Activated CD8-positive, alpha-beta memory T cell treated with anti-CD3 and anti-CD28 coated beads, Interleukin-2, amount 50 U/mL, for 4 hours (primary cell): ENCODE measurements at places on chromosomes 2 and 18.
A peak's percentile ranks its signal among the peaks of the same experiment; 100 is the strongest.

DNA sequence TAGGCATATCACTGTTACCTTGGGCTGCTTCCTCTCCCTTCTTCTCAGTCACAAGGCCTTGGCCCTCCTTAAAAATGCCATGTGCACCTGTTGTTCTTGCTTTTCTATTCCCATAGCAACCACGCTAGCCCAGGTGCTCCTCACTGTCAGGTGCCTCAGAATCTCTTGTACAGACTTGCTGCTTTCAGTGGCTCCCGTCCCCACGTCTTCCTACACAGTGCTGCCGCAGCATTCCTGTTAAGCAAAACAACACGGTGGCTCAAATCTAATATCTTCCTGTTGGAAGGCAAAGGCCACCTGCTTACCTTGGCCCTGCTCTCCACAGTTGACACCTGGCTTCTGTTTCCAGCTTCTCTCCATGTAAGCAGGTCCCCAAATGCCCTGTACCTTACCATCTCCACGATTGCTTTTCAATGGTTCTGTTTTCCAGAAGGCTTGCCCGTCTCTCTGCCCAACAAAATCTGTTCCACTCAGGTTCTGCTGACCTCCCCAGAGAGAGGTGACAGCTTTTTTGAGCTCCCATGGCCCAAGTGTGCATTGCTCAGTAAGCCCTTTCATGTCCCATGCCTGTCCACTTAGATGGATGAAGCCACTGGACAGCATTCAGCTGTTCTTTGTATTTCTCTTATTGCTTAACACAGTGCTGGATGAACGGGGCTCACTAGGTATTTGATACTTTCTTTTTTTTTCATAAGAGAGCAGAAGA lies 240.4 kb downstream of the PRKCE start:
- DNase-seq, result no peak

- no peak for DNase-seq
Measured at GRCh38 chr2:228548230-228548629, 366.7 kb upstream of the SPHKAP start.

- DNase-seq, result no peak
Measured at GRCh38 chr2:29767606-29768335, 153.6 kb downstream of the ALK start.

GRCh38 chr2:159573846-159574606 lies 42.3 kb downstream of the BAZ2B start:
- no peak for DNase-seq

- DNase-seq, result no peak
Measured at GRCh38 chr2:159759577-159759976, 38.4 kb downstream of the CD302 start.

DNA sequence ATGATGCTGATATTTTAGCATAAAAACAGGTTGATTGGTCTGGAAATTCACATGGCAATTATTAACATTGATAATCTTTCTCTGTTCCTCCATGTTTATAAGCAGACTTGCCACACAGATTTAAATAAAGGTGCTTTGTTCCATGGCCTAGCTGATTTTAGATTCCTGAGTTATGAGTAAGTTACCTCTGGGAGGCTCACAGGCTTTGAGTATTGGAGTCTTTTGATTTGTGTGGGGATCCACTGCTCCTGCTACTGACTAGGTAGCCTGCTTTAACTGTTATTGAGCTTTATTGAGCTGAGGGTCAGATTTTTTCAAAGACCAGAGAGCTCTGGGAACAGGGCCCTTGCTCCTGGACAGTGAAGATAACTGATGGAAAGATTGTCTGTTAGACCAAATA lies 166.1 kb downstream of the ANKRD30B start:
- DNase-seq, result no peak

DNA sequence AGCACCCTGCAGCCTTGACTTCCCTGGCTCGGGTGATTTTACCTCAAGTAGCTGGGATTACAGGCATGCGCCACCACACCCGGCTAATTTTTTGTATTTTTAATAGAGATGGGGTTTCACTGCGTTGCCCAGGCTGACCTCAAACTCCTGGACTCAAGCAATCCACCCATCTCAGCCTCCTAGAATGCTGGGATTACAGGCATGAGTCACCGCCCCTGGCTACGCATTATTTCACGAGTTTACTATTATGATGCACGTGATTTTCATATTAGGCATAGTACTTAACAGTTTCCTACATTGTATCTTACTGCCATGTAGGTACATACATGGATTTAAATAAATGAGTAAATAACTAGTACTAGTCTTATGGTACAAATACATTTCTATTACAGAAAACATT lies 4.4 kb downstream of the DYNC2LI1 start:
- no peak for DNase-seq

DNA sequence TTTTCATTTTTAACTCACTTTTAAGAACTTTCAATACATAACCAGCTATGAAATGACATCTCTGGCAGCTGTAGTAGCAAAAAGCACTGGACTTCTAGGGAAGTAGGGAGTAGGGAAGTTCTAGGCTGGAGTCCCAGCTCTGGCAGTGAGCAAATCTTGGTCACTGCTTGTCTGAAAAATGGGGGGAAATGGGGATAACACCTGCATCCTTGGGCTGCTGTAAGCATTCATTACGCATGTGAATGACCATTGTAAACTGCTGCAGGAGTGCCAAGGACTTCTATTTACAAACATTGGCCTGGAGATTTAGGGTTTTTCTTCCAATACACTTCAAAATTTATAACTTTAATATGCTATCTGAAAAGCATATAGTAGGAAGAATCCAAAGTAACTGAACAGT lies 972 bp upstream of the MPP4 start:
- DNase-seq, result no peak

DNA sequence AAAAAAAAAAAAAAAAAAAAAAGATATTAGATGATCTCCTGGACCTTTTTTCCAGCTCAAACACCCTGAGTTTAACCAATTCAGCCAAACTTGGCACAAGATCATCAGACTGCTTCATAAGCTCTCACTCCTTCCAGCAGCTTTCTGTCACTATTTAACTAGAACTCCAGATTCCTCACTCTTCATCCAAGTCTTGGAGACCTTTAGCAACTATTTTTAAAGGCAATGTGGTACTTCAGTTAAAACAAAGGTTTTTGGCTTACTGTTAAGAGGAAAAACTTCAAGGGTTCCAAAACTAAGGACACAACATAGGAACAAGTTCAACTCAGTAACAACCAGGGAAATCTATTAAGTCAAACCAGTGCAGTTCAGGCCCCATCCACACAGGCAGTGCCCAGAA lies 23.2 kb downstream of the LAMA1 start:
- DNase-seq, result no peak

DNA sequence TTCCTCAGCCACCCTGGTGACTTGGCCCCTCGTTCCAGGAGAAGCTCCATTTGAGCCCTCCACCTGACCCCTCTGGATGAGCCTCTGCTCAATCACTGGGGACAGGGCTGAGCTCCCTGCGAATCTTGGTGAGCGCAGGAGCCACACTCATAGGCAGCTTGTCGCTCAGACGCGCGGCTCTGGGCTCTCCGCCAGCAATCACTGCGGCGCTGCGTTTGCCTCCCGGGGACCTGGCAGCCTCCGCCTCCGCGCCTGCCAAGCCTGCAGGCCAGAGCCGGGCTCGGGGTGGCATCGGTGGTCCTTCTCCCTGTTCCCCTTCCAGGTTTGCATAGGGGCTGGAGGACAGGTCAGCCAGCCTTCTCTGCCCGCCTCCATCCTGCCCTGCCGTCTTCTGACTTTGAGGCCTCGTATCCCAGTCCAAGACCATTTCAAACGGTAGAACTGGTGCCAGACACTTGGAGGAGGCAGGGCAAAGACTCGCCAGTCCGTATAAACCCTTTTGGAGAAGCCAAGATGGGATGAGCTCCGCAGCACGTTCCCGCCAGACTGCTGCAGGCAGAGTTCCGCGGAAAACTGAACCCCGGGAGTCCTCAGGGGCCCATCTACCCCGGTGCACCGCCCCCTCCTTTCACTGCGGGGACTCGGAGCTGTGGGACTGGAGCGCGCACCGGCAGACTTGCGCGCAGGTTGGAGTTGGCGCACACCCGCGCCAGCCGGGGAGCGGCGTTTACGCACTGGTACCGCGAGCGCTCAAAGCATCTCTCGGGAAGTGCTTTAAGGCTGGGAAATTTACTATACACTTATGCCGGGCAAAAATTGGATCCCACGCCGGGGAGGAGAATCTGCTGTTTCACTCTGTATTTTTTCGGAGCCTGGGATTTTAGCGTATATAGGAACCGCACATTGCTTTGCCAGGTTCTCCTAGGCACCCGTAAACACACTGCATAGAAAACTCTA lies 1.1 kb upstream of the TACR1 start:
- no peak for DNase-seq

- DNase-seq, result no peak
Measured at GRCh38 chr2:217092710-217093379, 233.0 kb upstream of the TNP1 start.

- no peak for DNase-seq
Measured at GRCh38 chr2:55103046-55103445, 52.8 kb upstream of the RTN4 start.

DNA sequence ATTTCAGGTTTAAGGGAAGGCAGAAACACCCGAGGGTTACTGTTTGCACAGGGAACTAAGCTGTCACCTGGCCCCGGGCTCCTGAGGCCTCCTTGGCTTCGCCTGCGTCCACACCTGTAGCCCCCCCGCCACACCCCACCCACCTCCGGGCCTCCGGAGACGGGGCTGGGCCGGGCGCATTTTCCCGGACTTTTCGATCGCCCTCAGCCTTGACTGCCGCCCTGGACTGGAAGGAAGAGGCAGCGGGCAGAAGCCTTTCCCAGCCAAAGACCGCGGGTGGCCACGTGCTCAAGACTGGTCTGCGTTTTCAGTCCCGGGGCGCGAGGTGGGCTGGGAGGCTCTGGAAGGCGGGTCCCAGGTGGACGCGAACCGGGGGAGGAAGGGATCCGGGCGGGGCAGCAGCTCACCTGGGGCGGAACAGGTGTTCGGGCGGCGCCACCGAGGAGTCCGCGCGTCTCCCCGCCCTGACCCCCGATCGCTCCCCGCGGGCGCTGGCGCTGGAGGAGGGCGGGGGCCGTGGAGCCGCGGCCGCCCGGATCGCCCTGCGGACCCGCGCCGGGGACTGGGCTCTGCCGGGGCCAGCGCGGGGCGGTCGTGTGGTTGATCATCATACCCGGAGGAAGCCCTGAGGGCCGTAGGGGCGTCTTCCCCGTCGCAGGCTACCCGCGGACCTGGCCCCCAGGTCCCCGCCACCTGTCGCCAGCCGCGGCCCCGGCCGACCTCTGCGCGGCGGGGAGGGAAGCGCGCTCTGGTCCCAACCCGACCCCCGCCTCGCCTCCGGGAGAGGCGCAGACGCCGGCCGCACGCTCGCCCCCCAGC lies 3.2 kb downstream of the ID2 start:
- peak; percentile 54 for DNase-seq

DNA sequence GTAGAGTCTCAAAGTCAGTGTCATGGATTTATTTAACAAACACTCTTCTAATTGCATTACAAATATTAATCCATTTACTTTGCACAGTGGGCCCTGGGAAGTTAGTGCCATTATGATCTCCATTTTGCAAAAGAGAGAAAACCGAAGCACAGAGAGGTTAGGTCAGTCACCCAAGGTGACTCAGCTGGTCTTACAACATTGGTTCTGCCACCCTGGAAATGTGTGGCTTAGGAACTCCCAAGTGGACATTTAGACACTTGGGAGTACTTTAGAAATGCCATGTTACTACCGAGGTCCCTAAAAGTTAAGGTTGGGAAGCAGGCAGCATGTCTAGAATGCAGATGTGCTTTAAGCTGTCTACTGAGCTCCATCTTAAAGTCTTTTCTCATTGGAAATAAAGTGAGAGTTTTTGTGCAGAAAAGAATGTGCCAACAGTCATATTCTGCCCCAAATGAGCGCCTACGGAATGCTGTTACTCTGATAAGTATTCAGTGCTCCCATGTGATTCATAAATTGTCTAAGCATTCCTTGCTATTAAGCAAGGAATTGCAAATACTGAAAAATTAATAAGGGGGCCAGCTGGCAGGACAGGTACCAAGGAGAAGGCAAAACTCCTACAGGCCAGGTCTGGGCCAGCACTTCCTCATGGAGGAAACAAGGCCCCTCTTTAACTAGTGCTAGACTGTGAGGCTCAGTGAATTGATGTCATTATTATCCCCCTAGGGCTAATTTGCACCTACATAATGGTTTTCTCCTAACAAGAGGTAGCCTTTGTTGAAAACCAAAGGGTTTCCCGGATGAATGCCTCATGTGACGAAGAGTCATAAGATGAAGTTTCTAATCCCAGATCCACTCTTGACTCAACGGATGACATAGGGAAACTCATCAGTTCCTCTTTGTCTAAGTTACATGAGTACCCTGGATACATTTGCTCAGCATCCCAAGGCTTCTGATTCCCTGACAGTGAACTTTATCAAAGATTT lies 16.3 kb downstream of the NRP2 start:
- no peak for DNase-seq

- DNase-seq, result no peak
Measured at GRCh38 chr2:212078103-212078502, 460.5 kb downstream of the ERBB4 start.

DNA sequence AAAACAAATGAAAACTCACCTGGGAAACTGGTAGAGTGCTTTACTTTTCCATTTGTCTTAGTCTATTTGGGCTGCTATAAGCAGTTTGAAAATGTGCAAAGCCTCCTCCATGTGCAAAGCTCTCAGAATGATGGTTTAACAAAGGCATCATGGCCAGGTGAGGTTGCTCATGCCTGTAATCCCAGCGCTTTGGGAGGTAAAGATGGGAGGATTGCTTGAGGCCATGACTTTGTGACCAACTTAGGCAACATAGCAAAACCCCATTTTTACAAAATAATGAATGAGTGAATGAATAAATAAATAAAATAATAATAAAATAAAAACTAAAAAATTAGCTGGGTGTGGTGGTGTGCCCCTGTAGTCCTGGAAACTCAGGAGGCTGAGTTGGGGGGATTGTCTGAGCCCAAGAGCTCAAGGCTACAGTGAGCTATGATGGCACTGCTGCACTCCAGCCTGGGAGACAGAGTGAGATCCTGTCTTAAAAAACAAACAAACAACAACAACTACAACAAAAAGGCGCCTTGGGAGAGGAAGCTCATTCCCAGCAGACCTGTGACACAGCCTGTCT lies 71.8 kb downstream of the MYCN start:
- no peak for DNase-seq
